HCT116 (cell line): ENCODE measurements at places on chromosomes 3 and 15. TPM values are rescaled to one million over a fixed set of nuclear protein-coding genes. Genes with fewer than 3 reads are reported as not detected.

DNA sequence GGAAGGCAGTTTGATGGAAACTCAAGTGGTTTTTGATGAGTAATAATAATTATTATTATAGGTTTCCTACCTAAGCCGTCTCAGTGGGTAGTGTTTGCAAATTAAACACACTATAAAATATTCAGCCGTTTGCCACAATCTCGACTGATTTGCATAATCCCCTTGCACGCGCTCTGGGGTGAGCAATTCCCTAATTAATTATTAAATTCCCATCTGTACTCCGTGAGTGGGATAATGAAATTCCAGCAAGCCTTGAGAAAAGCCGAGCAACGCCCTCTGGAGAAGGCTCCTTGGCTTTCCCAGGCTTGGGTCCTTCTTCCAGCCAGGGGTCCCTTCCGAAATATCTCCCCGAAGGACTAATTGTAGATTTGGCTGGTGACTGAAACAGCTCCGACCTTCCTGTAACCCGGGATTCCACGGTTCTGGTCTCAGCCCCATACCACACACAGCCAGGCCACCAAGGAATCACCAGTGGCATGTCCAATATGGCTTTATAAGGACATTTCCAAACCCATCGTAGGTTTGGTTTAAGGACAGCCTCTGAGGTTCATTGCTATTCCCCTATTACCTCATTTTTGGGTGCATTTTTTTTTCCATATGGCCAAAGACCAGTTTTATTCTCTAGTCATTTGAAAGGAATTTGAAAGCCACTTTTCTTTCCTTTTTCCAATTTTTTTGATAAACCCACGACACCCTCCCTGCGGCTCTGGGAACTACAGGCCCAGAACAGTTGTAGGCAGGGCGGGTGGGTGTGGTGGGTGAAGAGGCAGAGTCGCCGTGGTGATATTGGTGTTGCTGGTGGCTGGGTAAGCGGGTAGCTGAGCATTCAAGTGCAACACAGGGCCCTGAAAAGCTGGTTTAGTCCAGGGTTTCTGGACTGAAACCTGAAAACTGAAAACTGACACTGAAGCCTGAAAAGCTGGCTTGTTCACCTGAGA is 33.2 kb upstream of the RGMA start:
- no peaks in the 10 kb centered on the region for H3K27me3 ChIP-seq
- H3K27ac ChIP-seq, result no peak overlapping the region
- H3K4me3 ChIP-seq, result no peak overlapping the region
- DNase-seq, result no peak
- H3K4me1 ChIP-seq, result no peaks in the 10 kb centered on the region
- H3K36me3 ChIP-seq, result no peaks in the 10 kb centered on the region

- no peaks in the 10 kb centered on the region for H3K4me1 ChIP-seq
- H3K27me3 ChIP-seq, result no peaks in the 10 kb centered on the region
- no peak overlapping the region for H3K4me3 ChIP-seq
- no peaks in the 10 kb centered on the region for H3K36me3 ChIP-seq
Measured at GRCh38 chr3:190849607-190850006, 12.9 kb downstream of the GMNC start.

Gene CCDC39
- not detected for total RNA-seq

DNA sequence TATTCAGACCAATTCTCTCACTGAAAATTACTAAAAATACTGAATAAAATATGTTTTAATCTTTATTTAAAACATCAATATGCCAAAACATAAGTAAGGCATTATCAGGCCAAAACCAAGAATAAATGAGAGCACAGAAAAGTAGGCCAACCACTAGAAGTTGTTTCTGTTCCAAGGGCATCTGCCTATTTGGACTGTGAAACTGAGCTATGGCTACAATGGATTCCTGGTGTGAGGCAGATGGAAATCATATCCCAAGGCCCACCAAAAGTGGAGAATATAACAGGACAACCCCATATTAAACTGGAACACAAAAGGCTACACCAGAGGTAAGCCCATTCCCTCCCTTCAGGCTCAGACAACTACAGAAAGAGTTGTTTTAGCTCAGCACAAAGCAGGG is 302.8 kb upstream of the IL12A start:
- H3K27ac ChIP-seq, result no peak overlapping the region
- no peaks in the 10 kb centered on the region for H3K27me3 ChIP-seq
- DNase-seq, result no peak
- no peaks in the 10 kb centered on the region for H3K4me1 ChIP-seq
- no peak overlapping the region for H3K4me3 ChIP-seq
